ENCODE measurements at places on chromosomes 6 and 20.

- no peak for DNase-seq
Observed at GRCh38 chr6:13462458-13463327, 24.7 kb downstream of the GFOD1 start.

DNA sequence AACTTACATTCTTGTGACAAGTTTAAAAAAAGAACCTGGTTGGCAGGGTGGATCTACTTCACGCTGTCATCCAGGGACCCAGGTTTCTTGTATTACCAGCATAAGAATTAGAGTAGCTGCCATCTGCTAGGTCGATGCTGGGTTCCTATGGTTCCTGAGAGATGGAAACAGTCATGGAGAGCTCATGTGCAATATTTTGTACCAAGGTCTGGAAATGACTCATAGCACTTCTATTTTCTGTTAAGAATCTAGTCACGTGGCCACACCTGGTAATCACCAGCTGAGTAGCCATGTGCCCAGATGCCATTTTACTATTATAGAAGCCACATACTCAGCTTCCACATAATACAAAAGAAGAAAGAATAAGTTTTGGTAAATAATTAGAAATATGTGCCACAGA is 171.3 kb downstream of the CD83 start:
- DNase-seq = no peak

GRCh38 chr6:32105433-32105832 is 3.7 kb downstream of the TNXB start:
- no peak for DNase-seq

DNA sequence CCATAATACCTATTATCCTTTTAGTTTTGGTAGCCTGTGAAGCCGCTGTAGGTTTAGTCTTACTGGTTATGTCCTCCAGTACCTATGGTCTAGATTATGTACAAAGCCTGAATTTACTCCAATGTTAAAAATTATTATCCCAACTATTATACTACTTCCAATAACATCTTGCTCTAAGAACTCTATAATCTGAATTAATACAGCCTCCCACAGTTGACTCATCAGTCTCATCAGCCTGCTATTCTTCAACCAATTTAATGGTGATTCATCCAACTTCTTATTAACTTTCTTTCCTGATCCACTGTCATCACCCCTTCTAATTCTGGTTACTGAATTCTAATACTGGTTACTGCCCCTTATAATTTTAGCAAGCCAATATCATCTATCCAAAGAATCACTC is 370.3 kb upstream of the OPRM1 start:
- DNase-seq = no peak

- DNase-seq = no peak
Observed at GRCh38 chr20:822651-823573, 10.6 kb upstream of the FAM110A start.

DNA sequence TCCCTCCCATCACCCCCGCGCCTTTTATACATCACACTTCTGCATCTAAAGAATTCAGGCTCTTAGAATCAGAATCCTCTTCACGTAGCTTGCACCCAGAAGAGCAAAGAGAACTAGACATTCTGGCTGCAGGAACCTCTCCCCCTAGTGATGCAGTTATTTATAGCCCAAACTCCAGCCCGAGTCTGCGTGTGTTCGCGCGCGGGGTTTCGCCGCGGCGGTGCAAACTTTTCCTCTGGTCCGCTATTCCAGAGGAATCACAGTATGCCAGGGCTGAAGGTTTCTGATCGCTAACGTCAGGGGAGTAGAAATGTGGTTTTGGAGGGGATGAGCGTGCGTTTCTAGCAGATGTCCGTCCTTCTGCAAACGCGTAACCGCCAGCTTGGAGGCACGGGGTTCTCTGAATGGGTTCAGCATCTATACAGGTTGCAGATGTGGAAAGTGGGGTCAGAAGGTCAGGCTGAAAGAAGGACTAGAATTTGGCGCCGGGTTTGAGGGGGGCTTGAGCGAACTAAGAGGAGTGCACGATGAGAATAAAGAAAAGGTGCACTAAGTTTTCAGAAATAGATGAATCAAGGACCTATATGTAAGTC is 1.8 kb downstream of the EPHA7 start:
- no peak for DNase-seq

DNA sequence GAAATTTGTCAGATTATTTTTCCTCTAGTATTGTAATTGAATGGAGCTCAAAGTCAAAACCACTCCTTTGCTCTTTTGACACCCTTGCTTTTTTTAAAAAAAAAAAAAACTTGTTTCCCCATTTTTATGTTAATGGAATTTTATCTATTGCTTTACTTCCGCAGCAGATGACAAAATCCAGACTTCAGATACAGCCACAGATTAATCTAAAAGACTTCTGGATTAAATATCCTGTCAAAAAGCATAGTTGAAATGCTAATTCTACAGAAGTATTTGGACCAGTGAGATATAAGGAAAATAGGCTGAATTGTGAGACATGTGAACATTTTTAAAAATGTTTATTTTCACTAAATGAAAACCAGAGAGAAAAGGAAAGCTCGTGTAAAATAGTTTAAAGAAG is 341.4 kb downstream of the BMP2 start:
- DNase-seq = no peak

- no peak for DNase-seq
Observed at GRCh38 chr6:6218759-6219085, 101.7 kb downstream of the F13A1 start.

- no peak for DNase-seq
Observed at GRCh38 chr20:37335642-37336368, 10.1 kb upstream of the SRC start.

DNA sequence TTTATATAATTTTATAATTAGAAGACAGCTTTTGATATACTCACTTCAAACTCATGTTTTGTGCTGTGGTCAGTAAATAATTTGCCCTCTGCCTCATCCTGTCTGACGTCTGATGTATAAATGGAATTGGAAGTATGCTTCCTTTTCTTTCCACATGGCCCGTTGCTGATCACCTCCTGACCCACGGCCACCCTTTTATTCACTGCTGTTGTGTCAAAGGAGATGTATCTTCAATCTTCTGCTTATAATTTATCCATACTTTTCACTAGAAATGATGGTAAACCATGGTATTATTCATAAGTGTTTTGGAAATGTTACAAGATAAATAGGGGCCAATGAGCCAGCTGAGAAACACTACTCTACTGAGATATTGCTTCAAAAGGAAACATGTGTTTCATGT is 841.8 kb downstream of the PHF3 start:
- no peak for DNase-seq

DNA sequence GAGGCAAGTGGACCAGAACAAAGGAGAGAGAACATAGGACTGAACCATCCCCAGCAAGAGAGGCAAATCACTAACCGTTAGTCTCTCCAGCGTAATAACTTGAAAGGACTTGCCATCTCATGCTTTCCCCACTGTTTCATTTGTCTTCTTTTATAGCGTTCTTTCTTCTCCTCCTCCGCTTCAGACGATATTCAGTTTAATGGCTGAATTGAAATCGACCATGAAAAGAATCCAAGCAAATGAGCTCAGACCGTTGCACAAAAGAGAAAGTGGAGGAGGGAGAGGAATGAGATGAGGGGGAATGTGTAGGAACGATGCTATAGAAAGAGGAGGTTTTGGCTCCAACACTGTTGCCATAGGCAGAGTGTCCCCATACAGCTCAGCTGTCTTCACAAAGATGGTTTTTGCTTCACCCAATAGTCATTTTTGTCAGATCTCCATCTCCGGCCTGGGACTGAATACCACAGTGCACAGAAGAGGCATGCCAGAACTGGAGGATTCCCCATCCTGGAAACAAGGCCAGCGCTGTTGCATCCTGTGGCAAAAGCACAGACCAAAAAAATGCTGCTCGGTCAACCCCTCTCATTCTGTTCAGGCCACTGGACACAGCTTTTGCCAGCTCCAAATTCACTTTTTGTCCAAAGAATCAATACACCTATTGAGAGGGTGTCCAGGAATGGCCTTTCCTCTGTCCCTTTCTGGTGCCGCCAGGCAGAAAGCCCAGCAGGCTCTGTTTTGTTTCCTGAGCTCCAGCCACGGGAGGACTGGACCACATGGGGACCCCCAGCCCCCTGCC is 176.1 kb downstream of the ID4 start:
- no peak for DNase-seq

- DNase-seq = no peak
Observed at GRCh38 chr20:10253780-10254179, 35.1 kb downstream of the SNAP25 start.

DNA sequence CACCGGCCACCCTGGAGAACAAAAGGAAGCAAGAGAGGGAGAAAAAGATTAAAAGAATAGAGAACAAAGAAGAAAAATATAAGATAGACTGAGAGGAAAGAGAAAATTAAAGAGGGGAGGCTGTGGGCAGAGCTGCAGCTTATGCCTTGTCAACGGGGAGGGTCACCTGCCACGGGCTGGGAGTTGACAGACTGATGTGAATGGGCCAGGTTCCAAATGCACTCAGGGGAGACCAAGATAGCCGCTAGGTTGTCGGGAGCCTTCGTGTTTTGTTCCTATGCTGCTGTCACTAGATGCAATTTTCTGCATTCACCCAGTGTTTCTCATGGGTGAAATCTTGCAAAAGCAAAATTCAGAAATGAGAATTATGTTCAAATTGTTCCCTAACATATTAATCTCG is 119.6 kb upstream of the MTHFD1L start:
- DNase-seq = no peak

DNA sequence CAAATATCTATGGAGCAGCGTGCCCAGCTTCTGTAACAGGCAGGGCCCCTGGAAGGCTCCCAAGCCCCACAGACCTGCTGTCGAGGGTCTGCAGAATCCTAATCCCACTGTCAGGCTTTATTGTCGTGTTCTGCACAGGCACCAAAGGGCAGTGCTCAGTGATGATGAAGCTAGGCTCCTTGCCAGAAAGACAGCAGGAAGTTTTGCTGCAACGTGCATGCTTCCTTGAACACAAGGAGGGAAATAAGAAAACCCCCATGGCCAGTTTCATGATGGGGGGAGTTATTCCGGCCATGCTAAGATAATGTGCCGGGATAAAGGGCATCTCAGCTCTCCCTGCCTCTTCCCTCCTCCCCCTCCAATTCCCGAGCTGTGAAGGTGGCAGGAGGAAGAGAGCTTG is 109.4 kb upstream of the KCNG1 start:
- DNase-seq = no peak

- no peak for DNase-seq
Observed at GRCh38 chr20:32164984-32165735, 42.4 kb downstream of the PLAGL2 start.

DNA sequence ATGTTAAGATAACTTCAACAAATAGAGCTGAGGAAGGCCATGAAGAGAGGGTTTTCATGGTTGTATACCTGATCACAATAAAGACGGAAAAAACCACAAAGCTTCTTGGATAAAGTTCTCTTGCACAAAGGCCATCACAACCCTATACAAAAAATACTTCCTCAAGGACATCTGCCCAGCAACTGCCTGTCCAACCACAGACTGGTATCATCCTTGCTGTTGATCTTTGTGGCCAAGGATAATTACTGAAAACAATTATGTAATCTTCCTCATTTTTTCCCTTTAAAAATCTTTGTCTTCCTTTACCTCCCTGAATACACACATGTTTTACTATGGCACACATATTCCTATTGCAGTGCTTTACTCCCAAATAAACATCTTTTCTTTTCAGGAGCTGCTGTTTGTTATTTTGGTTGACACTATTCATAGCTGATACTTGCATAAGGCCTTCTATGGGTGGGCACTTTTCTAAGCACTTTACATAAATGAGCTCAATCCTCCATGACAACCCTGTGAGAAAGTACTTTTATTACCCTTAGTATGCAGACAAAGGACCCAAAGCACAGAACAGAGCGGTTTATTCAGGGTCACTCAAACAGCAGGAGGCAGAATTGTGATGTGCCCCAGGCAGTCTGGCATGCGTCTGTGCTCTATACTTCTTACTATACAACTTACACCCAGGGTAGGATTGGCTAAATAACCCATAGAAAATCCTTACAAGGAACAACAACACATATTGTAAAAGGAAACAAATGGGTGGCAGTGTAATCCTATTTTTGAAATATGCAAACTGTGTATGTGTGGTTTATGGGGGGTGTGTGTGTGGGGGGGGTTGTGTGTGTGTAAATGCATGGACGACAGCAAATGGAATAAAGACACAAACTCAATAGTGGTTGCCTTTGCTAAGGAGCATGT is 35.1 kb downstream of the SNRNP48 start:
- DNase-seq = no peak

DNA sequence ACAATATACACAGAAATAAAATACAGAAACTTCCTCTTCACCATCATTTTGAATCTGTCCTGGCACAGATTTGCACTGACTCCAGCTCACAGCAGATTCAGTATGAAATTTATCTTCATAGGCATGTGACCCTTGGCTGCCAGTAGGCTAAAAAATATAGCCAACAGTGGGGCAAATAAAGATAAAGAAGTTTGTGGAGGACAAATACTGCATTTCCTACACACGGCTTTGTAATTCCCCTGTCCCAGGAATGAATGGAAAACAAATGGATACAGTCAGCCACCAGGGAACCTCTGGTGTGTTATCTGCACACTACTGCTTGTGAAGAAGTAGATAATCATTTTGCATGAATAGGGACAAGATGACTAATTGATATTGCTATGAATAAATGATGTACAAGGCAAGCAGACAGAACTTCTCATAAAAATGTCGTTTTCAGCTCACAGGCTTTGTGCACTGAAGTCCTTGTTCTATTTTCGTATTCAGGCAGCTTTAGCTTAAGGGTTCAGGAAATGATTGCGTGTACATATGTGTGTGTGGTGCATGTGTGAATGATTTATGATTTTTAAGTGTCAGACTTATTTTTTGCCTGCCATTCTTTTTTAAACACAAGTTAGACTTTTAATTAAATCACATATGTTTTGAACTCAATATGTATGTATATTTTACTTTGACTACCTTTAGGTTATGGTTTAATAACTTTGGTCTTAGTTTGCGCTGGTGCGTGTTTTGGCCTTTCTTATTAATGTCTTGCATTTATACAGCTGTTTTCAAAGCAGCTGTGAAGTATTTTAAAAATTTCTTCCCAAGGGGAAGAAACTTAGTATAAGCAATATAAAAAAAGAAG is 543.8 kb upstream of the JAG1 start:
- DNase-seq = no peak

DNA sequence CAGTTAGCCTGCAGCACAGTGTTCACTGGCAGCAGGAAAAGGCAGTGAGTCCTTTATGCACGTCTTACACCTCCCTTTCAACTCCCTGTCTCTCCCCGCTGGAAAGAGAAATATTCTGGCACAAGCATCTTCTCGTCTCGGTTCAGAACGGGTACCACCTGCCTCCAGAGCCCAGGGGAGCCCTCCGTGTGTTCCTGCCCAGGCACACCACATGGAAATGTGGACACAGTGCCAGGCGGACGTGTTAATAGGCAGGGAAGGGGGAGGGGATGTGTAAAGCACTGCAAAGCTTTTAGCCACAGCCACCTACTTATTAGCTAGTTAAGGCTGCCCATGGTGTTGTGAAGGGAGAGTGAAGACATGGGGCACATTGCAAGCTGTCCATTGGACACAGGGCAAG is 219.7 kb downstream of the FARS2 start:
- no peak for DNase-seq

- DNase-seq = no peak
Observed at GRCh38 chr6:321536-322258, 29.4 kb downstream of the DUSP22 start.

DNA sequence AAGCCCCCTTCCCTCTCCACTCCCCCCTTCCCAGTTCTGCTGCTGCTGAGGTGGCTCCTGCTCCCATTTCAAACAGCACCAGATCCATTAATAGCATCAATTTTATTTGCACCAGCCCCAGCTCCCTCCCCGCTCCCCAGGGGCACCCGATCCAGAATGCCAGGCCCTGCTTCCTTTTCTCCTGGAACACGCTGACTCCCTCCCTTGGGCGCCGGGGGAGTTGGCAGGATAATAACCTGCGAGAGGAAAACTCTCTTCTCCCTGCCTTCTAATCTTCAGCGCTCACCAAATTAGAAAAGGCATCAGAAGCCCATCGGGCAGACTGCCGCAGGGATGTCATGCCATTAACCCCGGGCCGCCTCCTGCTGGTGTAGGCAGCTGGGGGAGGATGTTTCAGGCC is 77.8 kb downstream of the NCR2 start:
- DNase-seq = no peak

Data from NCI-H1048 (cell line).